ENCODE measurements at places on chromosomes 5 and 9.

DNA sequence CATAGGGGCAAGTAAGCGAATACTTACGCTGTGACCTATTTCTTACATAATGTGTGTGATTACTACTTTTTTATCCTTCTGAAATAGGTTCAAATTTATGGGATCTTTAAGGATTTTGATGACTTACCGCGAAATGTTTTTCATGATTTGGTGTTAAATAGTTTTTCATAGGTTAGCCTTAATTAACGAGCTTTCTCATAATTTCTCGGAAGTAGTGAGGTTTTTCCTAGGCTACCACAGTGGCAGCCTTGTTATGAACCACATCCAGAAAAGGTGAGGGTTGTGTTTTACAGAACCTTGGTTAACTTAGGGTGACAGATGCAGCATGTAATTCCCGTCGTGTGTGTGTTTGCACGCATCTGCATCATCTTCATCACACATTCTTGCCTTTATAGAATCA, 1.3 kb downstream of the SH3GL2 start:
- no peak for DNase-seq

DNA sequence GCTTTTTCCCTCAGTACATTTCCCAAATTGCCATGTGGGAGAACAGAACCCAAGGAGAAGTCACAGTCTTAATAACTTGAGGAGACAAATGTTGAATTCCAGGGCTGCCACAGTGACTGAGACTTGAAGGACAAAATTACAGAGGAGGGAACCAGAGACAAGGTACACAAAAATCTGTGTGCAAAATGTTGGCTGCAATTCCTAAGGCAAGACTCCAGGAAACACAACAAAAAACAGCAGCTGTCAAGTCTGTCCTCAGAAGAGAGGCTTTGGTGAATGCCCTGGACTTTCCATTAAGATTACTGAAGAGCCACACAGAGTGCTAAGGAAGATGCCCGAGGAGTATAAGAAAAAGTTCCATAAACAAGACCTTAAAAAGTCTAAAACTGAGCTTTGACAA, 21.1 kb downstream of the AP3B1 start:
- no peak for DNase-seq

- no peak for DNase-seq
These were observed 46.6 kb upstream of the PCA3 start for GRCh38 chr9:76717613-76718012.

GRCh38 chr9:108209132-108209685, 646.6 kb downstream of the ACTL7B start:
- no peak for DNase-seq

- peak; percentile 19 for DNase-seq
These were observed 25.5 kb downstream of the ESM1 start for GRCh38 chr5:54959673-54960418.

- DNase-seq, result no peak
These were observed 17.1 kb downstream of the SLC12A7 start for GRCh38 chr5:1094670-1095190.

DNA sequence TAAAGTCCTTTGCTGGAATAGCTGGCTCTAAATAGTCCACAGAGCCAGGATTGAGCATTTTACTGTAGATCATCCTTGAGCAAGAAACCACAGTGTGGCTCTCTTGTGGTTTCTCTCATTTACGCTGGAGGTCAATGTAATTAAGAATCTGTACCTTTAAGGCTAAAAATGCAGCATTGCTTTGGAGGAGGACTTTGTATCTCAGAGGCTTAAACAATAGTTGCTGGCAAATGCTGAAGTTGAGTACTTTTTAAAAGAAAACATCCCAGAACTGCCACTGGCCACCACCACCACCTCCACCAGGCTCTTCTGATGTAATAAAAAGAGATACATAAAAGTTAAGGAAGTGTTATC, 177.3 kb upstream of the ADAMTSL1 start:
- DNase-seq, result no peak

DNA sequence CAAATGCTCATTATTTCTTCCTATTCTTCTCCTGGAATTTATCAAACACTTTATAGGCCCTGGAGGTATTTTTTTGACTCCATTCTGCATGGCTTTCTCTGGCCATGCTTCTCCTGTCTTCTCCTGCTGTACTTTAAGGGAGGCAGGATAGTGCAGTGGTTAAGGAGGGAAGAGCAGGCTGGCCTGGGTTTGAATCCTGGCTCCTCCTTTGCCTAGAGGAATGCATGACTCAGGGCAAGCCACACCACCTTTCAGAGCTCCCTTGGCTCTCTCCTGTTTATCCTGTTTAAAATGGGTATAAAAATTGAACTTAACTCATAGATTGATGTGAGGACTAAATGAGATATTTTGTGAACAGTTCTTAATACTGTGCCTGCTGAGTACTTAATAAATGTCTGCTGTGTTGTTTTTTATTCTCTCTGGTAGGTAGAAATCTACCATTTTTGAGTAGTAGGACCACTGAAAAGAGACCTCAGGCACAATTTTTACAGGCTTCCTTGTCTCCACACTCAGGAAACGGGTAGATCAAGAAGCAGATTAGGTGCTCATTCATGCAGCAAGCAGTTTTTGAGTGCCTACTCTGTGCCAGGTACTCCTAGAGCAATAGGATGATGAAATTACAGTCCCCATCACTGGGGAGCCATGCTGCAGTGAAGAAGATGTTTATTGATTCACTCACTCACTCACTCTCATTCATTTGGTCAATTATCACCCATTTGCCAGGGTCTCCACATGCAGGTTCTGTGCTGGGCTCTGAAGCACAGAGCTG, 32.7 kb upstream of the ARAP3 start:
- DNase-seq, result no peak

- DNase-seq, result no peak
These were observed 32.9 kb downstream of the DCAF12 start for GRCh38 chr9:34093578-34093977.

GRCh38 chr9:124818431-124819281, 34.6 kb upstream of the WDR38 start:
- no peak for DNase-seq

DNA sequence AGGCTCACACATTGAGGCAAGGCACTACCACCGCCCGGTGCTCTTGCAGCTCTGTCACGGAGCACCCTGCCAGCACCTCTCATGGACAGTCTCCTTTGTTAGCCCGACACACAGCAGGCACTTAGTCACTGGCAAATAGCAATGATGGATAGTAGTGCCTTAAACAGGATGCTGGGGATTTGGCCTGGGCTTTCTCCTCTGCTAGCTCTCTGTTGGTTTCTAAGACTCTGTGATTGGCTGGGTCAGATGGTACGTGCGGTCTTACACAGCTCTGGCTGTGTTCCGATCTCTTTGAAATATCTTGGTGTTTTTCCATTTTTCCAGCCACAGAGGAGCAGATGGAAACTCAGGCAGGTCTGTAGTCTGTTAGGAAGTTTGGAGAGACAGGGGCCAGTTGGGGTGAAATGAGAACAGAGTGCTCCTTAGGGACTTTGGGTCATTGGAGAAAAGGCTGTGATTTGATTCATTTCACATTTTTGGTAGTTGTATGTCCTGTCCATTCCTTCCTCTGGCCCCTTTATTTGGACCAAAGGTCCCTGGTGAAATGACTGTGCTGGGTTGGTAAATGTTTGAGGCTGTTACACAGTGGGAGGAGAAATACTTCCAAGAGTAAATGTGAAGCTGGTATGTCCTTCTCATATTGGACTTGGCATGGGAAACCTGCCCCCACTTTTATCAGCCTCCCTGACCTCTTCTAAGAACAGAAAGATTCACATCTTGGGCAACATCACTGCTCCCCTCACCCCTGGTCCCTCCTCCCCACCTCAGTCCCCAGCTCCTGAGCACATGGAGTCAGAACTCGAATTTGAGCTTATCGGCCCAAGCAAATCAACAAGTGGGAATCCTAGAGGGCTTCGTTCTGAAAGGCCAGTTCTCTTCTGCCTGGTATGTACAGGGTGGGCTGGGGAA, 3.4 kb downstream of the SMIM3 start:
- no peak for DNase-seq

DNA sequence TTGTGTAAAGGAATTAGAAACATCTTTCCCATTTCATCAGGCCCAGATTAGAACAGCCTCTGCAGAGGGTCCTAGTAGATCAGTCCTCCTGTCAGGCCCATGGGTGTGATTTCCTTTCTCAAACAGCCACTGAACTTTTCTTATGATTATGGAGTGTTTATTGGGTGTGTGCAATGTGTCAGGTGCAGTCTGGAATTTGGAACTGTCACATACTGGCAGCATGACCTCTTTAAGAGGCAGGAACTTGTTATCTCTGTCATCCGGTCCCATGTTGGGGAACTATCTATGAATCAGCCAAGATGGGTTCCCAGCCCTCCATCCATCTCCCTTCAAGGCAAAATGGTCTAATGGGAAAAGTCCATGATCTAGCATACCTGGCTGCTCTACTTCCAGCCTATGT, 11.6 kb upstream of the MEGF9 start:
- DNase-seq, result no peak

- DNase-seq, result no peak
These were observed 1045.4 kb downstream of the DTWD2 start for GRCh38 chr5:117942861-117943519.

GRCh38 chr5:127101533-127101932, 28.2 kb upstream of the C5orf63 start:
- no peak for DNase-seq

DNA sequence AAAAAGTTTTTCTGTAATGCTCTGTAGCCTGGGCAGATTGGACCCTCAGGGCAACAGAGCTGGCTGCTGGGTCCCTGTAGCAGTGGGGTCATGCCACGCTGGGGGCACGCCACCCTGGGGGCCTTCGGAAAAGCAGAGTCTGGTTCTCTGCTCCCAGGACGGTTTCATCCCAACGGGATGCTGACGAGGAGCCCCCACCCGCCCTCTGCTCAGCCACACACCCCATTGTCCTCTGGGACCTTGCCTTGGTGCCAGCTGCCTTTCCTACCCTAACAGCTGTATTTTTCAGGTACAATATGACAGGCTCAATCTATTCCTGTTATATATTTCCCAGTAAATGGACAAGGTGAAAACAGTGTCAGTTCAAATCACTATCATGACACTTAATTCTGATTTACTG, 29.0 kb upstream of the MVB12B start:
- no peak for DNase-seq

- DNase-seq, result no peak
These were observed 2.1 kb downstream of the KIF27 start for GRCh38 chr9:83919111-83919510.

DNA sequence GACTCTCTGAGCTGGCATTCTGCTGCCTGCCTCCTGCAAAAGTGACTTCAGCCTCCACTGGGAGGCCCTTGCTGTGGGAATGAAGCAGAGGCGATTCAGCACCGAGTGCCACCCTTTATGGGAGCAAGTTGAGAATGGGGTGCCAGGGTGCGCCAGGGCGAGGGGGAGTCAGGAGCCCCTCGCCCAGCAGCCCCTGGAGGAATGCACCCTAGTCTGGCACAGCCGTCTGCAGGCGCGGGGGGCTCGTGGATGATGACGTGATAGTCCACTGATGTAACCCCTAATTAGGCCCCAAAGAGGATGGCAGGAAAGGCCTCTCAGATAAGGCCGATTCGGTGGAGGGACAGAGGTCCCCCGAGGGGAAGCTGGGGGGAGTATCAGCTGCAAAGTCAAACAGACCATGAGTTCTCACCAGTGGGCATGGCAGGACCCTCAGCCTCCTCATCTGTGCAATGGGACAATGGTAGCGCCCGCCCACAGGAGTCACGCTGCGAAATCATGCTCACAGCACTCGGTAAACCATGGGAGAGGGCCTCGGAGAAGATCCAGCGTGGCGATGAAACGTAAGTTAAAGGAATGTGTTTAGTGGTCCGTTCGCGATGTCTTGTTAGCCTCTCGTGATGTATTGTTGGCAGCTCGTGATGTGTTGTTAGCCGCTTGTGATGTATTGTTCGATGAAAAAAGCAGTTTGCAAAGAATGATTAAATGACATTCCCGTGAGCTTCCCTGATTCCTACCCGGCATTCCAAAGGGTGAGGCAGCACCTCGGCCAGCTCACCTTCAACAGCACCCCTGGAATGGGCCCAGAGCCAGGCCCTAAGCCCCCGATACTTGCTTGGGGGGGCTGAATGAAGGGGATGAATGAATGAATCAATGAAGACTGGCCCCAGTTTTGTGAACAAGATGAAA, 49.7 kb upstream of the NOTCH1 start:
- no peak for DNase-seq

GRCh38 chr9:132241840-132242620, 80.2 kb downstream of the NTNG2 start:
- no peak for DNase-seq

GRCh38 chr5:2904956-2905355, 153.5 kb upstream of the IRX2 start:
- DNase-seq, result no peak

DNA sequence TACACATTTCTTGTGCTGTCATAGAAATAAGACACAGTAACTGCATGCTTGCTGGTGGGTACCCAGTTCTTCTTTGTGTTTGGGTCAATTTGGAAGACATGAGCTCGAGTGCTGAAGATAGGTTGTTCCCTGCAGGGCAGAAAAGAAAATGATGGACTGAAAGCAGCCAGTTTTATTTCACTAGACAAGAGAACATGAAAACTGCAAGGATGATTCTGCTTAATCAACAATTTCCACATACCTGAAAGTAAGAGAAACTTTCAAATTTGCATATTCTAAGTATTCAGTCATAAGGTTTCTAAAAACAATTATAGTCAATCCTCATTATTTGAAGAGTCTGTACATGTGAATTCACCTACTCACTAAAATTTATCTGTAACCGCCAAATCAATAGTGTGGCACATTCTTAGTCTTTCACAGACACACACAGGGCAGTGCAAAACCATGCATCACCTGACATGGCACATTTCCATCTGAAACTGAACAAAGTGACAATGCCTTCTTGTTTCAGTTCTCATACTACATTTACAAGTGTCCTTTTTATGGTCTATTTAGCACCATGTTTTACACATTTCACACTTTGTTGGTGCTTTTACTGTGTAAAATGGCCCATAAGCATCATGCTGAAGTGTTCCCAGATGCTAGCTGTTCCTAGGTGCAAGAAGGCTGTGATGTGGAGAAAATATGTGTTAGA, 56.9 kb downstream of the HOMER1 start:
- no peak for DNase-seq

- no peak for DNase-seq
These were observed 228.4 kb upstream of the PPP1R2B start for GRCh38 chr5:156621719-156622118.

- no peak for DNase-seq
These were observed 120.7 kb upstream of the PCA3 start for GRCh38 chr9:76643399-76644117.

DNA sequence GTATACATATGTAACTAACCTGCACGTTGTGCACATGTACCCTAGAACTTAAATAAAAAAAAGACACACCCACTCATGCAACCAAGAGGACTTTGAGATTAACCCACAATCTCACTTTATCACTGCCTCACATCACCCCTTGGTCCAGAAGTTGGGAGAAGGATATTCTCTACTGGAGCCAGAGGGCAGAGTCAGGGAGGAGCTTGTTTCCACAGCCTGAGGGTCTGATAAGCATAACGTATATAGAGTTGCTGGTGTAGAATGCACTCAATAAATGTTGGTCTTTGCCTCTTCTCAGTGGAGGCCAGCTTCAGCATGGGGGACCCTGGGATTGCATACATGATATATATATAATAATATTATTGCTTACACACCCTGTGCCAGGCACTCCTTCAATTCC, 10.1 kb downstream of the KCNV2 start:
- DNase-seq, result no peak

- DNase-seq, result no peak
These were observed 15.2 kb downstream of the RNF180 start for GRCh38 chr5:64180661-64181343.
